ENCODE measurements at places on chromosomes 1 and 21.

GRCh38 chr1:42430286-42431135 is 25.3 kb downstream of the ZMYND12 start:
- no peak for DNase-seq

DNA sequence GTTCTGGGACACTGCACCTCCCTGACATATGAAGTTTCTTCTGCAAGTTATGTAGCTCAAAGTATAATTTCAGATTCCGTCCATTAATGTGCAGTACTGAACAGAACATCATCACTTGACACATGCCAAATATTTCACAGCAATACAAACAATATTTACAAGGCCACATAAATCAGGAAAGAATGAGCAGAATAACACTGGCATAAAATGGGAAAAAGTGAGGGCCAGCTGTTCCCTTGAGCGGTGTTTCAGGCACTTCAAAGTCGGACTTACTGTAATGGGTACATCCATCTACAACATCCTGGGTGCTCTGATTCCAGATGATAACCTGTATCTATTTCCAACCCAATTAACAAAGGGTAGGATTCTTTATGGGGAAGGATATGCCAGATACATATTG is 217.4 kb downstream of the APP start:
- DNase-seq, result no peak

GRCh38 chr1:87513255-87513654 is 184.6 kb downstream of the LMO4 start:
- DNase-seq, result peak; percentile 27

DNA sequence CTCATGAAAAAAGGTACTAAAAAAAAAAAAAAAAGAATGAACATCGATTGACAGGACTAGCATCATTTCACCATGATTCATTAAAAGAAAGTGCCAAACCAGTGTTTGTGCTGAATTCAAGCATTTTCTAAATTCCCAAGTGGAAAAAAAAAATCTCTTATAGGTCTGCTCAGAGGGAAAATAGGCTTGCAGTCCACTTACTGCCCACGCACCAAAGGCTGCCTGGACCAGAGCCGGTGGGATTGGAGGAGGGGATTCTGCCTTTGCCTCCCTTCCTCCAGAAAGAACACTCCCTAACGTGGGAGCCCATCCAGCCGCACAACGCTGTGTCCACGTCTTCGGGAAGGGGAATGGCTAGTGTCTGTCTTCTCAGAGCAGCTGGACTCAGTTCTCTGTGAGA is 5.5 kb upstream of the TRAPPC10 start:
- DNase-seq, result no peak

DNA sequence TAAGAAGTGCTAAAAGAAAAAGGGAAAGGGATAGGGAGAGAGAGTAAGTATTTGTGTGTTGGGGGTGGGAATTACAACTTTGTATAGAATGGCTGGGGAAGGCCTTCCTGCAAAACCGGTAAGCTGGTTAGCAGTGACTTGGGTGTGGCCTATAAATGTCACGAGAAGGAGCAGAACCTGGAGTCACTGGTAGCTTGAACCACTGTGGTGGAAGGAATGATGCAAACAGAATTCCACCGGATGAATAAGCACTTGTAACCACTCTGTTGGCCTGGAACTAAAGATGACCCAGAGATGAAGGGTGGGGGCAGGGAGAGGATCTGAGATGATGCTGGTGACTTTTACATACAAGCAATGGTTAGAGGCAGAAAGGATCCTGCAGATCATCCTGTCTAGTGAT is 8.9 kb downstream of the XKR8 start:
- DNase-seq, result no peak

GRCh38 chr21:39105836-39106235 is 77.4 kb downstream of the PSMG1 start:
- no peak for DNase-seq

DNA sequence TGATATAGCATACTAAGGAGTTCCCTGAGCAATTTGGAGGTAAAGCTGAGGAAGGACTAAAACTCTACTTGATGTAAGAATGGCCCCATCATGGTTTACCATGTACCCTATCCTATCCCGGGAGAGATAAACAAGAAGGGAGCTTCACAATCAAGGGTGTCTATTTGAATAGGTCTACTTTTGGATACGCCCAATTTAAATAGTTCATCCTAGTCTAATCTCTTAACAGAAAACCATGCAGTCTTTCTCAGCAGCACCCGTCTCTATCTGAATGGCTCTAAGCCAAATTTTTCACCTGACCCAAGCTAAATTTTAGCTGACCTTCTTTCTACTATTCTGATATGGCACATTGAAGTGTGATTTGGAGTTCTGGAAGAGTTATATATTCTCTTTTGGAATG is 122.0 kb downstream of the TNNI3K start:
- no peak for DNase-seq

GRCh38 chr1:110280126-110280525 is 59.1 kb upstream of the RBM15 start:
- no peak for DNase-seq

DNA sequence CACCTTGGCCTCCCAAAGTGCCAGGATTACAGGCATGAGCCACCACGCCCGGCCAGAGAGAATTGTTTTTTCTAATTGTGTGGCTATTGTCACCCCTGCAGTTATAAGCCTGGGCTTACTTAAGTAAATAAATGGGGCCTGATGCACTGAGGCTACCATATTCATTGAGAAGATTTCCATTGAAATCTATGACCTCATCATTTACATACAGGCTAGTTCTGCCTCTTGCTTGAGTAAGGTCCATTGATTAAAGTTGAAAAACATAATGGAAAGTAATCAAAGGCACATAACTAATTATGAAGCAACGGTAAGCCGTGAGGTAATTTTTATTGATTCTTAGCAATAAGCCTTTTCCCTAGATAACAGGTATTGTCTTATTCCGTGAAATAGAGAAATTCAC is 788.9 kb downstream of the ADGRL2 start:
- no peak for DNase-seq

DNA sequence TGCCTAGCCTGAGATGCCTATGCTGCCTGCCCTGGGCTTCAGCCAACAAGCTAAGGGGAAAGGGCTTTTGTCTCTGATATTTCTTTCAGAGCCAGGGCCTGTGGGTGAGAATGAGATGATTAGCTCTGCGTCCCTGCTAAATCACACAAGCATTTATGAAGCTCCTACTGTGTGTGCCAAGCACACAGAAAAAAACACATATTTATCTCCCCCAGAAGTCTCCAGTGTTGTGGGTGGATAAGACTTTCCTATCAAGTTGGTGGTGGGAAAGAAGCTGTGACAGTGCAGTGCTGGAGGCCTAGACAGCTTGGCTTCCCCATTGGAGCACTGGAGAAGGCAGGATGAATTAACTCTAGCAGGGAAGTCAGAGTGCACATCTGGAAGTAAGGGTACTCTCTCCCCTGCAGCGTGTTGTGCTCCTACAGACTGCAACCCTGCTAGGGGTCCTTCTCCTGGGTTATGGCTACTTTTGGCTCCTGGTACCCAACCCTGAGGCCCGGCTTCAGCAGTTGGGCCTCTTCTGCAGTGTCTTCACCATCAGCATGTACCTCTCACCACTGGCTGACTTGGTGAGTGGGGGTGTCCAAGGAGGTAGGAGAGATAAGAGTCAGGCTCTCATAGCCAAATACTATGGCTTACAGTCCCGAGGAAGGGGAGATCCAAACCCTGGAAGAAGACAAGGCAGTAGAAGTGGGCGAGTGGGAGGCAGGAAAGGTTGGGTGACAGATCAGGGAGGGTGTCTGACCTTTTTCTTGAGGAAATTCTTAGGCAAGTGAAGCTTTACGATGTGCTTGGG is 1.7 kb downstream of the SLC50A1 start:
- DNase-seq, result no peak

GRCh38 chr1:201221201-201221846 is 30.7 kb downstream of the IGFN1 start:
- no peak for DNase-seq

- DNase-seq, result no peak
These were observed 35.4 kb upstream of the ENAH start for GRCh38 chr1:225688345-225688744.

DNA sequence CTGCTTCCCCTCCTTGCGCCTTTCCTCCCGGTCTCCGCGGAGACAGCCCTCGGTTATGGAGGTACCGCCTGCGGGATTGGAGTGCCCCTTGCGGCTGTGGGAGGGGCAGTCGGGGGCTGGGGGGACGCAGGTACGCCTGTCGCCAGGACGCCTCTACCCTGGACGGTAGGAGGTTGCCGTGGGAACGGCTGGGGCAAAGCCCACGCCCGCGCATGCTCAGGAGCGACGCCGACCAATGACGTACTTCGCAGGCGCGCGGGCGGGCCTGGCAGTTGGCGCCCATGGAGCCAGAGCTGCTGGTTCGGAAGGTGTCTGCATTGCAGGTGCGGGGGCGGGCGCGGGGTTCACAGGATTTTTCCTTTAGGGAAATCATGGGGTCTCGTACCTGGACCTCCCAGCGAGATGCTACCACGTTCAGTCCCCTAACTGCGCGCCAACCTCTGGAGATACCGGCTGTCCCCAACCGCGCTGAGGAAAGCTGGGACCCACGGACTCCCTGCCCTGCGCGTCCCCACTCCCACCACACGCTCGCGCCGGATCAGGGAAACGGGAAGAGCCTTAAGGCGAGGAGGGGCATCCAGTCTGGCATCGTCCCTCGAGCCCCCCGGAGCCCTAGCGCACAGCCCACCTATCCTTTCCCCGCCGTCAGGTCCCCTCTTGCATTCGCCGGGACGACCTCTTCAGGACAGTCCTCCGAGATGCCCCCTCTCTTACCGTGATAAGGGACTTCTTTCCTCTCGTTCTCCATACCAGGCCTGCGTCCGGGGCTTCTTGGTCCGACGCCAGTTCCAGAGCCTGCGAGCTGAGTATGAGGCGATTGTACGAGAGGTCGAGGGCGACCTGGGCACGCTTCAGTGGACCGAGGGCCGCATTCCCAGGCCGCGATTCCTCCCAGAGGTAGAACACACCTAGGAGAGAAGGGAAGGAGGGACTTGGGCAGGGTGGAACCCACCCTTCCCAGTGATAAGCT is at the start of gene IQCC:
Gene IQCC (plus strand): TSS at position 271 of the 970 bp plus-strand sequence. CDS start 11 bp downstream, at position 282.
- peak; percentile 82 for DNase-seq

DNA sequence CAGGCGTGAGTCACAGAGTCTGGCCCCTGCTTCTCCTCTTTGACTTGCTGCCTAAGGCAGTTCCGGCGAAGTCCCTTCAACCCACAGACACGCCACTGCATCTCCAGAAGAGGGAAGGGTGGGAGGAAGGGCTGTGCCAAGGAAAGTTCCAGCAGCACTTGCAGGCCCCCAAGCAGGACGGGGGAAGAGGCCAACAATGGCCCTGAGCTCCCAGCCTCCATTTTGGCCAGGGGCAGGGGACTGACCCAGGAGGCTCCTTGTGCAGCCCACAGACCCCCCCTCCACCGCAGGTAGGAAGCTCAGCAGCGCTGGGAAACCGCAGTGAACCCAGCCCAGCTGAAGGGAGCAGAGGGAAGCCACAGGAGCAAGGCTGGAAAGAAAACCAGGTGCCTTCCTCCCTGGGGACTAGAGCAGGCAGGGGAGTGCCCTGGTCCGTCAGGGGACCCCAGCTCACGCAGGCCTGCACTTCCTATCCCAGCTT is 35.4 kb downstream of the ACOT7 start:
- no peak for DNase-seq

GRCh38 chr1:154117642-154118041 is 37.2 kb downstream of the NUP210L start:
- no peak for DNase-seq

DNA sequence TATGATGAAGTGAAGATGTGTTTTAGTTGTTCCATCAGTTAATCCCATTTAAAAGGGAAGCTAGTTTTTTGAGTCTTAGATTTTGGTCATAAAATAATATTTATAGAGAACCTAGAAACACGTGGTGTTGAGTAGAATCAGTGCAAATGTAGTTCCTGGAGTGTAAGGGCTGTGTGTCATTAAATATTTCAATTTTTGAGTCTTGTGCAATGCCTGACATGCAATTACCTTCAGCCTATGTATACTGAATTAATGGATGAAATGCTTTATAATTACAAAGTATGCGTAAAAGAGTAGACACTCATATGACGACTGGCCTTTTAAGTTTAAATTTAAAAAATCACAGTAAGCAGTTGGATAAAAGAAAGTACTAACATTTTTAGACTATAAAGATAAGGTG is 75.0 kb downstream of the NEK7 start:
- DNase-seq, result no peak

DNA sequence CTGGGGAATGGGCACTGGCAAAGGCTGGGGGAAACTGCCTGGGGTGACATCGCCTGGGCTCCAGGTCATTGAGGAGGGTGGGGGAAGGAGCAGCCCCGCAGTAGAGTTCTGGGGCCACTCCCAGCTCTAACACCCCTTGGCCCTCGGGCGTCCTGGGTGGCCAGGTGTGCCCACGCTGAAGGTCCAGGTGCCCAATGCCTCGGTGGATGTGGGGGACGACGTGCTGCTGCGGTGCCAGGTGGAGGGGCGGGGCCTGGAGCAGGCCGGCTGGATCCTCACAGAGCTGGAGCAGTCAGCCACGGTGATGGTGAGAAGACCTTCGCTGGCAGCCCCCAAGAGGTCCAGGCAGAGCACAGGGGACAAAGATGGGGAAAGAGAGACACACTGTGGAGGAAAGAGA is 7.7 kb downstream of the NTRK1 start:
- no peak for DNase-seq

- no peak for DNase-seq
These were observed 50.4 kb upstream of the RIPK4 start for GRCh38 chr21:41817228-41817627.

- no peak for DNase-seq
These were observed 47.7 kb upstream of the RBM15 start for GRCh38 chr1:110291241-110292030.

DNA sequence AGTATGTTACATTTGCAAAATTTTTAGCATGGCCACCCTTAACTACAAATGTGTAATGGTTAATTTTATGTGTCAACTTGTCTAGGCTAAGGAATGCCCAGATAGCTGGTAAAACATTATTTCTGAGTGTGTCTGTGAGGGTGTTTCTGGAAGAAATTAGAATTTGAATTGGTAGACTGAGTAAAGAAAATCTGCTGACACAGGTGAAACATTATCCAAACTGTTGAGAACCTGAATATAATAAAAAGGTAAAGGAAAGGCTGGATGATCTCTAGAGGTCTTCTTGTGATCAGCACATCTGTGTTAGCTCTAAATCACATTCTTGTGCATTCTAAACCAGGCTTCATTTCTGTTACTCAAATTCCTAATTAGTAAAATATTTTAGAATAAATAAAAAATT is 100.8 kb downstream of the UCHL5 start:
- DNase-seq, result no peak

- DNase-seq, result no peak
These were observed 30.0 kb upstream of the DMRTA2 start for GRCh38 chr1:50453266-50453665.

- no peak for DNase-seq
These were observed 97.8 kb downstream of the ZFYVE9 start for GRCh38 chr1:52239708-52240001.

DNA sequence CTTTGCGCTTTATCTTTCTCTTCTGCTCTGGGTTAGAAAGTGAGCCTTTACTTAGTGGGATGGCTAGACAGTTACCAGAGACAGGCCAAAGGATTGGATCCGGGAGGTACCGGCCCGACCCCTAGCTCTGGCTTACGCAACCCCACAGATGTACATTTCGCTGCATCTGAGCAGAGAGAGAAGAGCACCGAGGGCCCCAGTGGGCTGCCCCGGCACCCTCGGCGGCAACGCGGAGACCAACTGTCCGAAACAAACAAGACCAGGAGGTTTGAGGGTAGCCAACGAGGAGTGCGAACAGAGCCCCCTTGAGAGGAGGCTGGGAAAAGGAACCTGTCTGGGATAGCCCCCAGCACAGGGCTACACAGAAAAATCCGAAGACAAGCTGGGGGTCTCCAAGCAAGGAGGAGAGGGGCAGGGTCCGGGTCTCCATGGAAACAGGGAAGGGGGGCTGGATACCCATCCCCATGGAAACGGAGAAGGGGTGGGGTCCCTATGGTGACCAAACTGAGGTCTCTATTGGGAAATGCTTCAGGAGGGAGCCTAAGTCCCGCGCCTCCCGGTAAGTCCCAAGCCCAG is 373 bp downstream of the MTF1 start:
- DNase-seq, result peak; percentile 87

GRCh38 chr1:161739865-161740566 is 9.6 kb upstream of the DUSP12 start:
- DNase-seq, result no peak

All from NCI-H510A (cell line).